GM23248 (cell line): ENCODE measurements at places on chromosomes 4 and X.

DNA sequence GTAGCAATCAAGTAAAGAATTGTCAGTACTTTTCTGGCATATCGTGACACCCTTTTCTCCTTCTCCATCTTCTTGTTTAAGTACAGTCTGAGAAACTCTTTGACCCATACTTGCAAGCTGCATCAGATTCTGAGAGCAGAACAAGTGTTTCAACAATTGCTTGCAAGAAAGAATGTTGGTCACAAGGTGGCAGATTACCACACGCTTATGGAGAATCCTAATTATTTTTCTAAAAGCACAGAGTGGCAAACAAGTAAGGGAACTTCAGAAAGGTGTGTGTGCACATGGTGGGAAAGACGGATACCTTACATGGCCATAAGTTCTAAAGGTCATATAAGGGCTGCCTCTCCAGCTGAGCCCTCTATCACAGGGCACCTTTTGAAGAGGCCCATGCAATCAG lies 136.4 kb upstream of the FGF13 start:
- no peaks in the 10 kb centered on the region for H3K4me1 ChIP-seq
- H3K36me3 ChIP-seq: no peaks in the 10 kb centered on the region
- H3K27me3 ChIP-seq: no peaks in the 10 kb centered on the region
- H3K27ac ChIP-seq: no peak overlapping the region
- DNase-seq: peak; percentile 51
- no peak overlapping the region for H3K4me3 ChIP-seq

- no peak overlapping the region for H3K27ac ChIP-seq
- no peak overlapping the region for H3K4me3 ChIP-seq
- H3K36me3 ChIP-seq: peaks cover 54% of the 10 kb centered on the region
- DNase-seq: no peak
- no peaks in the 10 kb centered on the region for H3K27me3 ChIP-seq
Observed at GRCh38 chr4:183240581-183241321, 79.3 kb downstream of the CLDN22 start.

DNA sequence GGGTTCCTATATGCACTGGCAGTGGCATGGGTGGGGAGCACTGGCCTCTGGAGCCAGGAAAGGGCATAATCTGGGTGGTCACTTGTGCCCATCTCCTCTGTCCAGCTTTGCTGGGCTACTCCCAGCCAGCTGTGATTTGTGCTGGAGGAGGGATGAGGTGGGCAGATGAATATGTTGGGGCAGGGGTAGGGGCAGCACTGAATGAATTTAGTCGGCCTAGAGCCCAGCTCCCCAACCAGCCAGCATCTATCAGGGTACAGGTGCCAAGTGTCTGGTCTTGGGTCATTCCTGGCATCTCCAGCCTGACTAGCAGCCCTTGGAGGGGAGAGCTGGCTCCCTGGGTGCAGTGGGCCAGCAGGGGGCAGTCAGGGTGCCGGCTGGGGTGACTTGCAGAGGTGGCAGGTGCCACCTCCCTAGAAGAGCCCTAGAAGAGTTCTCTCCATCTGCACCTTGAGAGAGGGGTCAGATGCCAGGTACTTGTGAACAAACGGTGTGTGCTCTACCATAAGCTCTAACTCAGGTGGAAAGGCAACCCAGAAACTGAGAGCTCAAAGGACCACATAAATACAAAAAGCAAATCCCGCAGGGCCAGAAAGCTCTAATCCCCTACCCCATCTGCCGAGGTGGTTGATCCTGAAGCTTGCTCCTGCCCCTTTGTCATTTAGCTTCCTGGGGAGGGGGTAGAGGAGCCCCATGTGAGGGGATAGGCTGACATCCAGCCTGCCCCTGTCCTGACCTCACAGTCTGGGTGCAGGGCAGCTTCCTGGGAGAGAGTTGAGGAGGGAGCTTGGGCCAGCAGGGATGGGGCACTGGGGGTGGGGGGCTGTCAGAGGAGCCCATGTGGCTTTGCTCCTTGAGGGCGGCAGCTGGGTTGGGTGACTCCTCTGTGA lies 2.2 kb downstream of the SORCS2 start:
- H3K27ac ChIP-seq: no peak overlapping the region
- H3K4me1 ChIP-seq: peaks cover 7% of the 10 kb centered on the region
- H3K27me3 ChIP-seq: peaks cover 19% of the 10 kb centered on the region
- DNase-seq: peak; percentile 65
- no peaks in the 10 kb centered on the region for H3K36me3 ChIP-seq
- H3K4me3 ChIP-seq: no peak overlapping the region

- no peak overlapping the region for H3K4me3 ChIP-seq
- H3K27me3 ChIP-seq: no peaks in the 10 kb centered on the region
- peaks cover 48% of the 10 kb centered on the region for H3K4me1 ChIP-seq
- DNase-seq: peak; percentile 42
- H3K36me3 ChIP-seq: no peaks in the 10 kb centered on the region
Observed at GRCh38 chr4:98484031-98484430, 174.4 kb downstream of the TSPAN5 start.

DNA sequence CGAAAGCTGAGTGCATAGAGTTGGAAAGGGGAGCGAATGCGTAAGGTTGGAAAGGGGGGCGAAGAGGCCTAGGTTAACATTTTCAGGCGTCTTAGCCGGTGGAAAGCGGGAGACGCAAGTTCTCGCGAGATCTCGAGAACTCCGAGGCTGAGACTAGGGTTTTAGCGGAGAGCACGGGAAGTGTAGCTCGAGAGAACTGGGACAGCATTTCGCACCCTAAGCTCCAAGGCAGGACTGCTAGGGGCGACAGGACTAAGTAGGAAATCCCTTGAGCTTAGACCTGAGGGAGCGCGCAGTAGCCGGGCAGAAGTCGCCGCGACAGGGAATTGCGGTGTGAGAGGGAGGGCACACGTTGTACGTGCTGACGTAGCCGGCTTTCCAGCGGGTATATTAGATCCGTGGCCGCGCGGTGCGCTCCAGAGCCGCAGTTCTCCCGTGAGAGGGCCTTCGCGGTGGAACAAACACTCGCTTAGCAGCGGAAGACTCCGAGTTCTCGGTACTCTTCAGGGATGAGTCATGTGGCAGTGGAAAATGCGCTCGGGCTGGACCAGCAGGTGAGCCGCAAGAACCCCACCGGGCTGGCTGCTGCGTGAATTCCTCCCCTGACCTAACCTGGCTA lies at the start of gene DDX3X:
Gene DDX3X, plus strand, starts transcription at position 419 of the 619 bp plus-strand sequence. Its CDS starts 91 bp downstream, at position 510.
- peaks cover 34% of the 10 kb centered on the region for H3K4me1 ChIP-seq
- peak within 1 kb of the TSS; percentile 96 for H3K4me3 ChIP-seq
- H3K27ac ChIP-seq: peak within 1 kb of the TSS; percentile 100
- DNase-seq: peak; percentile 86
- no peaks in the 10 kb centered on the region for H3K27me3 ChIP-seq
- H3K36me3 ChIP-seq: no peaks in the 10 kb centered on the region

GRCh38 chr4:186829740-186830449 lies 106.2 kb upstream of the FAT1 start:
- H3K36me3 ChIP-seq: no peaks in the 10 kb centered on the region
- H3K4me1 ChIP-seq: no peaks in the 10 kb centered on the region
- H3K27ac ChIP-seq: no peak overlapping the region
- no peak overlapping the region for H3K4me3 ChIP-seq
- DNase-seq: no peak
- H3K27me3 ChIP-seq: no peaks in the 10 kb centered on the region

DNA sequence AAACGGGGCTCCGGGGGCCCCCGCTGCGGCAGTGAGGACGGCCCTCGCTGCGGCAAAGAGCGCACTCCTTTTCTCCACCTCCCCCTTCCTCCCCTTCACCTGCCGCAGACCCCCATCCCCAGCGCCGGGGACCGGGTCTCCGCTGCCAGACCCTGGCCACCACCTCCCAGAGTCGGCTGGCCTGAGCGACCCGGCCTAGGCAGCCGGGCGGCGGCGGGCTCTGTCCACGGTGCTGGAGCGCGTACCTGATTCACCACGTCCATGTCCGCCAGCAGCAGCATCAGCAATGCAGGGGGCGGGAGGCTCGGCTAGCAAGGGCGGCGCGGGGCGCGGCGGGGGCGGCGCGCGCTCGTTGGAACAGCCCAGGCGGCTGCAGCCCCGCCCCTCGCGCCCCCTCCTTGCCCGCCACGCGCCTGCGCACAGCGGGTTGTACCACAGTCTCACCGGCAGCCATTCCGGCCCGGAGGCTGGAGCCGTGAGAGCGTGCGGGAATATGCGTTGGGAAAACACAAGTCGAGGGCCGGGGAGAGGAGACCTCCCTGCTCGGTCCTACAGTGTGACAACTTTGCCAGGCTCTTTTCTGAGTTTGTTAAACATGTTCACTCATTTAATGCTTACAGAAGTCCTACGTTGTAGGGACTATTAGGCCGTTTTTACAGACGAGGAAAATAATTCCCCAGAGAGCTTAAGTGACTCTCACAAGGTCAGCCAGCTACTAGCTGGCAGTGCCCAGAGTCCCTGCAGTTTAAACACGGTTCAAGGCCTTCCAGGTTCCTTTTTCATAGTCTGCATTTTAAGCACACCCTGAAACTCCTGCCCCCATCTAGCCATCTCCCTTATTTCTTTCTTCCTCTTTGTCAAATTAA lies at the start of gene SYP:
Gene SYP, minus strand, starts transcription at position 288 of the 866 bp plus-strand sequence. Its CDS starts 7 bp downstream, at position 281.
- DNase-seq: peak; percentile 88
- H3K27ac ChIP-seq: no peak within 1 kb of the TSS
- no peaks in the 10 kb centered on the region for H3K27me3 ChIP-seq

DNA sequence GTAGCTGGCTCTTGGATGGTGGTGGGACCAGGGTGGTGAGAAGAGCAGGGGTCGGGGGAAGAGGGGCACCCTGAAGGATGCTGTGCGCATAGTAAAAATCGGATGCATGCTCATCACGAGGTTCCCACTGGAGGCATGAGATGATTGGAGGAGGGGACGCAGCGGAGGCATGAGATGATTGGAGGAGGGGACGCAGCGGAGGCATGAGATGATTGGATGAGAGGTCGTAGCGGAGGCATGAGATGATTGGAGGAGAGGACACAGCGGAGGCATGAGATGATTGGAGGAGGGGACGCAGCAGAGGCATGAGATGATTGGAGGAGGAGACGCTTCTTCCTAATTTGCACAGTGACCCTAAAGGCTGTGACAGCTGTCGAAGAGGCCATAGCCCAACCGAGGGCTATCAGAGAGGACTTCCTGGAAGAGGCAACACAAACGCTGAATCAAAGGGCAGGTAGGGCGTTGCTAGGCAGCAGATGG lies 106.7 kb downstream of the ADRA2C start:
- no peaks in the 10 kb centered on the region for H3K36me3 ChIP-seq
- H3K27me3 ChIP-seq: peaks cover 66% of the 10 kb centered on the region

DNA sequence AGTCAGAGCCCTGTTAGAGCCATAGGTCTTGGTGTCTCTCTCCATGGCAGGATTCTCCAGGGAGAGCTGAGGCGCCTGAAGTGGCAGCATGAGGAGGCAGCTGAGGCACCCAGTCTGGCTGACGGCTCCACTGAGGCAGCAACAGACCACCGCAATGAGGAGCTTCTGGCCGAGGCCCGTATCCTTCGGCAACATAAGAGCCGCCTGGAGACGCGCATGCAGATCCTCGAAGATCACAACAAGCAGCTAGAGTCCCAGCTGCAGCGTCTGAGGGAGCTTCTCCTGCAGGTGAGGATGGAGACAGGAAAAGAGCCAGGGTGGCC lies 32.9 kb downstream of the TAF7L start:
- no peak overlapping the region for H3K4me3 ChIP-seq
- no peaks in the 10 kb centered on the region for H3K36me3 ChIP-seq

- H3K36me3 ChIP-seq: no peaks in the 10 kb centered on the region
- H3K4me3 ChIP-seq: no peak overlapping the region
- H3K27me3 ChIP-seq: no peaks in the 10 kb centered on the region
- DNase-seq: no peak
- no peaks in the 10 kb centered on the region for H3K4me1 ChIP-seq
Observed at GRCh38 chr4:150039274-150040127, 38.7 kb upstream of the DCLK2 start.

GRCh38 chr4:930028-930551 lies 2.0 kb downstream of the GAK start:
- no peaks in the 10 kb centered on the region for H3K36me3 ChIP-seq
- H3K27ac ChIP-seq: peak overlapping the region; percentile 84
- no peaks in the 10 kb centered on the region for H3K27me3 ChIP-seq
- H3K4me1 ChIP-seq: peaks cover 27% of the 10 kb centered on the region
- peak; percentile 24 for DNase-seq
- H3K4me3 ChIP-seq: peak overlapping the region; percentile 96

GRCh38 chr4:151184523-151185458 lies 85.4 kb downstream of the RPS3A start:
- peak; percentile 80 for DNase-seq
- no peaks in the 10 kb centered on the region for H3K27me3 ChIP-seq
- H3K4me3 ChIP-seq: no peak overlapping the region
- H3K27ac ChIP-seq: peak overlapping the region; percentile 61
- H3K36me3 ChIP-seq: no peaks in the 10 kb centered on the region
- peaks cover 14% of the 10 kb centered on the region for H3K4me1 ChIP-seq

GRCh38 chr4:152894673-152895072 lies 41.5 kb upstream of the FHDC1 start:
- H3K4me1 ChIP-seq: peaks cover 14% of the 10 kb centered on the region
- H3K27ac ChIP-seq: peak overlapping the region; percentile 36
- H3K36me3 ChIP-seq: 0 out of 2 replicates have a peak, but pooled peaks cover 3% of the 10 kb centered on the region
- H3K27me3 ChIP-seq: no peaks in the 10 kb centered on the region

GRCh38 chr4:76563454-76564122 lies 128.6 kb downstream of the SHROOM3 start:
- no peak for DNase-seq
- H3K27ac ChIP-seq: peak overlapping the region; percentile 69
- H3K4me1 ChIP-seq: peaks cover 32% of the 10 kb centered on the region
- H3K4me3 ChIP-seq: no peak overlapping the region

DNA sequence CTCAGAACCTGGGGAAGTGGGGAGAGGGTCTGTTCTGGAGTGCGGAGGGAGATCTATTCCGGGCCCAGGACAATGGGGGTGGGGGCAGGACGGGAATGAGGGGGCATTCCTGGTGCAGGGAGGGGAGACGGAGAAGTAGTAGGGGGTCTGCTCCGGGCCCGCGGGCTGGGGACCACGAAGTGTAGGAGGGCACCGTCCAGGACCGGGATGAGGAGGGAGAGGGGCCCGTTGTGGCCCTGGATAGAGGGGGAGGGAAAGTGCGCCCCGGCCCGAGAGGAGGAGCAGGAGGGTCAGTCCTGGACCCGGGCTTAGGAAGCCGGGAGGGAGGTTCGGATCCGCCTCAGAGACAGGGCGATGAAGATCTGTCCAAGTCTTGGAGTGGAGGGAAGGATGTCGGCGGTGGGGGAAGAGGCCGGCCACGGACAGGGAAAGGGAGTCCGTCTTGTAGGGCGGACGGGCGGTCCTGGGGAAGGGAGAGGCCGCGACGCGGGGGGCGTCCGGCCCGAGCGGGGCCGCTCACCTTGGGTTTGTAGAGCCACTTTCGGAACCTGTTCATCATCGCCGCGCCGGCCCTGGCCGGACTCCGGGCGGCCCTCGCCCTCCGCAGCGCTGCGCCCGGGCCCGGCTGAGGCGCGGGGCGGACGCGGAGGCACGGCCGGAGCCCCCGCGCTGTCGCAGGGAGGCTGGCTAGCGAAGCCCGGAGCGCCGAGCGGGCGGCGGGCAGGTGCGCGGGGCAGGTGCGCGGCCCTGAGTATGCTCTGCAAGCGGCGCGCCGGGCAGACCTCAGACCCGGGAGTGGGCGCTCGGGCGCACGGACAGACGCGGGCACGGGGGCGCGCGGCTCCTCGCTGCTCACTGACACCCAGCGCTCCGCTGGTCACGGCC lies at the start of gene ZFYVE28:
Gene ZFYVE28, minus strand, starts transcription at position 881 of the 885 bp plus-strand sequence. Its CDS starts 322 bp downstream, at position 559.
- peak within 1 kb of the TSS; percentile 80 for H3K4me3 ChIP-seq
- peaks cover 25% of the 10 kb centered on the region for H3K27me3 ChIP-seq
- no peak within 1 kb of the TSS for H3K27ac ChIP-seq
- peaks cover 10% of the 10 kb centered on the region for H3K4me1 ChIP-seq
- DNase-seq: peak; percentile 58
